ENCODE measurements at places on chromosomes 7 and 10.

DNA sequence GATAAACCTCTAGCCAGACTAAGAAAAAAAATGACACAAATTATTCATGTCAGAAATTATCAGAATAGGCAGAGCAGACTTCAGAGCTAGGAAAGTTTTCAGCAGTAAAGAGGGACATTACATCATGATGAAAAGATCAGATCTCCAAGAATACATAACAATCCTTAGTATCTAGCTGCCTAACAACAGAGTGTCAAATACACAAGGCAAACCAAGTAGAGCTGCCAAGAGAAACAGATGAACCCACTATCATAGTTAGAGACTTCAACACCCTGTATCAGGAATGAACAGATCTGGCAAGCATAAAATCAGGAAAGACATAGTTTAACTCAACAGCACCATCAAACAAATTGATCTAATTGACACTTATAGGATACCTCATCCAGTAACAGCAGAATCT lies 92.3 kb downstream of the NKX6-2 start:
- DNase-seq, result no peak

DNA sequence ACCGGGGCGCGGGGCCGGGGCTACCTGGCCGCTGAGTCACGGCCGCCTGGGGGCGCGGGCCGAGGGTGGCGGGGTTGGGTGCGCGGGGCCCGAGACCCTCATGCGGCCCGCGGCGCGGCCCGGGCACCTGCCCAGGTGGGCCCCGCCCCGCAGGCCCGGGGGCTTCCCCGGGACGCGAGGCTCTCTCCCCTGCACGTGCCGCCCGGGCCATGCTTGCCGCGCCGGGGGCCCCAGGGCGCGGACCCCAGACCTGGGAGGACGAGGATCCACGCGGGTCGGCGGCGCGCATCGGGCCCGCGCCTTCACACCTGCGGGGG lies 402 bp downstream of the MAFK start:
- DNase-seq, result no peak

DNA sequence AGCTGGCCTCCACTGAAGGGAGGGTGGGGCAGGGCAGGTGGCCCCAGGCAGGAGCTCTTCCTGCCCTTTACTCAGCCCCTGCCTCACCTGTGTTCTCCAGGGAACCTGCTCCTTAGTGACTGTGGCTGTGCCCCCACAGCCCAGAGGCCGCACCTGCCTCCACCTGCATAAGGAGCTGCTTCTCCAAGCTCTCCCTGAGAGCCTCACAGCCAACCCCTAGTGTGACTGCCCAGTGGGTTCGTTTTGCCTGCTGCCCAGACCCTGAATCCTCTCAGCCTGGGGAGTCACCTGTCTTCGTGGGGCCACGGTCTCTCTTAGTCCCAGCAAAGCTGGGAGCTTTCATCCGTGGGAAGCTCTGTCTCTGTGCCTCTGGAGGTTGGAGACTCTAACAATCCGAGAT lies 94.4 kb downstream of the GLRX3 start:
- no peak for DNase-seq

DNA sequence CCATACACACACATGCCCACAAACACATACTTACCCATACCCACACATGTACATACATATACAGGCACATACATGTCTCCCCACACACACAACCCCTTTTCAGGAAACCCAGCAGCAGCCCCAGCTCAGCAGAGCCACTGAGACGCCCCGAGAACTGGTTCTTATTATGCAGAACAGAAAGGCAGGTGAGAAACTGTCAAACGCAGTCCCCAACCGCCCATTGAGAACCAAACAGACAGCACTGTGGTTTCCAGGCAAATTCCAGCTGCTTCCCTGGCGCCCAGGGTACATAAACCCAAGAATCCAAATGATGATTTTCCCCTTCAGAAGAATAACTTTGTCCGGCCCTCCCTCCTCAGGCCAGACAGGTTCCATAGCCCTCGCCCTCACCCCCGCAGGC lies 366.6 kb upstream of the ZMIZ1 start:
- no peak for DNase-seq

DNA sequence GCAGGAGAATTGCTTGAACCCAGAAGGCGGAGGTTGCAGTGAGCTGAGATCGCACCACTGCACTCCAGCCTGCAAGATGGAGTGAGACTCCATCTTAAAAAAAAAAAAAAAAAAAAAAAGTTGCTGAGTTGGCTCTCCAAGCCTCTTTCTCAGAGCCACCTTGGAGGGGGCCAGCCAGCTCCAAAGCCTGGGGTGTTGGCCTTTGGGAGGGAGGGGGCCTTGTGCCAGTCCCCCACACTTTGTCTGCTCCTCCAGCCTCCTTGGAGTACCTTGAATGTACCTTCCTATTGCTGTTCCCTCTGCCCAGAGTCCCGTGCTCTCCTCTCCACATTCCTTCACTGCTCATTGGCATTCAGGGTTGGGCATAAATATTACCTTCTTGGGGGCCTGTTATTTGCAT lies 62.4 kb downstream of the GRK5 start:
- DNase-seq, result no peak

- no peak for DNase-seq
Measured at GRCh38 chr7:70578131-70578530, 553.8 kb upstream of the GALNT17 start.

DNA sequence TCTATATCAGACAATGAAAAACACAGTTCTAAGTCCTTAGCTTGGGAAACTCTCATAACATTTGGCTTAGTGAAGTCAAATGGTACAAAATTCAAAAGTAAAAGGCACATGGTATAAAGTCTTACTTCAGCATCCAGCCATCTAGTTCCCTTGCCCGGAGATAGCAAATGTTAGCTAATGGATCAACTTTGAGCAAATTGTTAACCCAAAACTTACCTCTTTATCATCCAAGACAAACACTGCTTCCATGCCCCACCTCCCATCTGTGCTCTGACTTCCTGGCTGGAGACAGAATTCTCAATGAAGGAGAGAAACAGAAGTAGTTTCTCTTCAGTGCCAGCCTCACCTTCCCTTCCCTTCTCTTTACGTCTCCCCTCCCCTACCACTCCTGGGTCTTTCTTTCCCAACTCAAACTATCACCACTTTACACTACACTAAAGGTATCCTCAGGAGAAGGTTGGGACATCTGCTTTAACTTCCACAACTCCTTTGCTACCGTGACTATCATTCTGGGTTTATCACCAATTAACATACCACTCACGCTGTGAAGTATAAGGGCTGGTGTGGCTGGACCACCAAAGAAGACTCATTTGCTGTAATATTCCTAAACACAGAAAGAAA lies 21.2 kb upstream of the ZNRF2 start:
- no peak for DNase-seq

- DNase-seq, result no peak
Measured at GRCh38 chr10:30178356-30178964, 119.1 kb upstream of the JCAD start.

DNA sequence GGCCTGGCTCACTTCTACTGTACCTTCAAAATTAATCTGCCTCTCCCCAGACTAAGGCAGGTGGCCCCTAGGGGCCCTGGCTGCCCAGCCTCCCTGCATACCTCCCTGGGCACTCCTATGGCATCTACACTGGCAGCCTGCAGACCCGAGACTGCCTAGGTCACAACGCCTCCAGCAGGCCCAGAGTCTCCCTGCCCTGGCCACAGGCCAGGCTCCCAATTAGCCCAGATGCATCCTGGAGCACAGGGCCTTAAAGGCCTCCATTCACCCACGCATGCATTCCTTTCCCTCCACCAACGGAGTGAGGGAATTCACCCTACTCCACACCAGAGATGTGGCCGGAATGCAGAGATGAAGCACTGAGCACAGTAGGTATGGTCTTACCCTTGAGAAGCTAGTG lies 1.9 kb downstream of the CHAT start:
- no peak for DNase-seq

GRCh38 chr10:6108631-6109443 lies 20.0 kb downstream of the RBM17 start:
- DNase-seq, result no peak

DNA sequence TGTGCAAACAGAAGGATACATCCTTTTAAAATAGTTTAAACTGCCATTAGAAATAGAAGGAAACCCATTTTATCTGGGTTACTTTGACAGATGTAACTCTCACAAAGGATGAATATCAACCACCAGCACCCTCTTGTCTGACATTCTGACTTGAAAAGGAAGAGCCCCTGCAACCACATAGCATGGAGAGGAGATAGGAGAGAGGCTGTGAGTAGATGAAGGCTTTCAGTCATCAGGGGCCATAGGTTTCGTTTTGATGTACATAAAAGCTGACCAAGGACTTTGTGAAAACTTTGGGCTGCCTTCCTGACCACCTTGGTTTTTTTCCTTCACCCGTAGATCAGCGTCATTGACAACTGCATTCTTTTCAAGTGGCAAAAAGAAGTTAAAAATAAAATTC lies 211.6 kb upstream of the PRPS1L1 start:
- no peak for DNase-seq

DNA sequence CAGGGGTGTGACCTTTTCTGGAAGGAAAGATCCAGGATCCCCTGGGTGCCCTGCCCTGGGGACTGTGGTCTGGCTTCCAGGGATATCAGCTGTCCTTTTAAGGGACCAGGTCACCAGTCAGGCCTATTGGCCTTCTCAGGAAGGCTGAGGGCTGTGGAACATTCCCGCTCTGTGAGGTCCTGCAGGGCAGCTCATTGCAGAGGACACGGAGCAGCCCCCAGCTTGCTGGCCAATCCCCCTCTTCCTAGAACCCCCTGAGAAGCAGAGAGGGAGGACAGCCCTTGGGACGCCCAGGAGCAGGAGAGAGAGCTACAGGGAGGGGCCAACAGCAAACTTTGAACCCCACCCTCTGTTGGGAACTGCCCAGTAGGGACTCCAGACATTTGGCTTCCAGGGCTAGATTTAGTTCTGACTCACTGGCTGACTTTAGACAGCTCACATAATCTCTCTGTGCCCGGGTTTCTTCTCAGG lies 67.9 kb upstream of the COL13A1 start:
- no peak for DNase-seq

DNA sequence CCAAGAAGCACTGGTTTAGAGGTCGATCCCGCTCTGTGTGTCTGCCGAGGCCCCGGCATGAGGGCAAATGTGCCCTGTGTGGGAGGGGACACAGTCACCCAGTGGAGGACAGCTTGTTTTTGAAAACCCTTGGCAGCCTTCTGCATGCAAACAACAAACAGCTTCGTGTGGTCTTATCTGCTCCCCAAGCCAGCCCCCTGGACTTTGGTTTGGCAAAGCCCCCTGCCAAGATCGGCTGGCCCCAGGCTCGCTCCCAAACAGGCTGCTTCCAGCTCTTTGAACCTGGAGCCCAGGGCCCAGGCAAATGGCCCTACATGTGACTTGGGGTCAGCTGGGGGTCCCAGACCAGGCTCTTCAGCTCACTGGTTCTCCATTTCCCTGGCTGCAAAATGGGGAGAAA lies 2.9 kb downstream of the ELN start:
- no peak for DNase-seq

DNA sequence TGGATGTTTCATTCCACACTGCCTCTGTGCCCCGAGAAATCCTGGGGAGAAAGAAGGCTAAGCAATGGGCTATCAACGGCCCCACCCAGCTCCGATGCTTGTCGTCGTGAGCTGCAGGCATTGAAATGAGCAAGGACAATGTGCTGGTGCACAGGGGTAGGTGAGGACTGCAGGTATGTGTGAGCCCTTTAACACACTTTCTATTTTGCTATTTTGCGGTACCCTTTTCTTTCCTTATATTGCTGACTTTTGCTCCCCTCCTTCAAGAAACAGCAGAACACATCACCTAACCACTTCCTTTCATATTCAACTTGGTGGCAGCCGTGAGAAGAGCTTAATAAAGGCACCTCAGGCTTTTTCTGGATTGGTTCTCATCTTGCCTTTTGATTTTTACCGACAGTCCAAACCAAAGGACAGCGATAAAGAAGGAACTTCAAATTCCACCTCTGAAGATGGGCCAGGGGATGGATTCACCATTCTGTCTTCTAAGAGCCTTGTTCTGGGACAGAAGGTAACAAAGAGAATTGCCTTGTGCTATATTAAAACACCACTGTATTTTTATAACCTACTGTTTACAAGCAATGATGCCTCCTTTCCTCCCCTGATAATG lies 39.2 kb downstream of the AIFM2 start:
- no peak for DNase-seq

DNA sequence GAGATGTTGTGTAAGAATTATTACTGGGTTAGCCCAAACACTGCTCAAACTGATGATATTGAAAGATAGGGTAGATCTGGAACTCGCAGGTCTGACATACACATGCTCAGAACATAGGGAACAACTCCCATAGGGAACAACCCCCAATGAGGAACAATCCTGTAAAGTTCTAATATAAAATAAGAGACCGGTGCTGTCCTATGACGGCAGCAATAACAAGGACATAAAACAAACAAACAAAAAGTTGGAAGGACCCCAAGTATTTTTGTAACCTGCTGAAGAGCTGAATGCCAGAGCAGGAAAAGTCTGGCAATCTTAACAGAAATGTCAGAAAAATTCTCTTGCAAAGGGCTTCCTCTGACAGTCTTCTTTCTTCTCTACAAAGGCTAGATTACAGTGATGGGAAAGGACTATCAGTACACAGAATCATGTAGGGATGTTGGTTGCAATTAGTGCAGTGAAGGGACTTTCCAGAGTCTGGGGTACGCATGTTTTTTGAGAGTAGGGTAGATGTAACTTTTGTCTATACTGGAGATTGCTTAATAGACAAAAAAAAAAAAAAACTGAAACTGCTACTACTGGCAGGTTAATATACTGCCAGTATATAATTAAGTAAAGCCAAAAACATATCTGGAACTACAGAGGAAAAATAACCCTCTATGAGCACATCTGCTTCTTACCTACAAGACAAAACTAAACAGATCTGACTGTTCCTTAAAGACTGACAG lies 35.5 kb downstream of the IDE start:
- no peak for DNase-seq

DNA sequence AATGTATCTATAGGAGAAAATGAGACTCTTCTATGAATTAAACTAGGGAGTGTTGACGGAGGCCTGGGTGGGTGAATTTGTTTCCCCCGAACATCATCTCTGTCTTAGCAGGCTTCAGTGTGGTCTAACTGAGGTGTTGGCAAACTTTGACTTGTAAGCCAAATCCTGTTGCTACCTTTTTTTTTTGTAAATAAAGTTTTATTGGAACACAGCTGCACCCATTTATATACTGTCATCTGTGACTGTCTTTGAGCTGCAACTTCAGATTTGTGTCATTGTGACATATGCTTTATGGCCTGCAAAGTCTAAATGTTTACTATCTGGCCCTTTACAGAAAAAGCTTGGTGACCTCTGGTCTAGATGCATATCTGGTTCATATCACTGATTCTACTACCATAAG lies 455.9 kb downstream of the LRMDA start:
- DNase-seq, result no peak
